HuH-7 (cell line): ENCODE measurements at places on chromosomes 11 and 22.

DNA sequence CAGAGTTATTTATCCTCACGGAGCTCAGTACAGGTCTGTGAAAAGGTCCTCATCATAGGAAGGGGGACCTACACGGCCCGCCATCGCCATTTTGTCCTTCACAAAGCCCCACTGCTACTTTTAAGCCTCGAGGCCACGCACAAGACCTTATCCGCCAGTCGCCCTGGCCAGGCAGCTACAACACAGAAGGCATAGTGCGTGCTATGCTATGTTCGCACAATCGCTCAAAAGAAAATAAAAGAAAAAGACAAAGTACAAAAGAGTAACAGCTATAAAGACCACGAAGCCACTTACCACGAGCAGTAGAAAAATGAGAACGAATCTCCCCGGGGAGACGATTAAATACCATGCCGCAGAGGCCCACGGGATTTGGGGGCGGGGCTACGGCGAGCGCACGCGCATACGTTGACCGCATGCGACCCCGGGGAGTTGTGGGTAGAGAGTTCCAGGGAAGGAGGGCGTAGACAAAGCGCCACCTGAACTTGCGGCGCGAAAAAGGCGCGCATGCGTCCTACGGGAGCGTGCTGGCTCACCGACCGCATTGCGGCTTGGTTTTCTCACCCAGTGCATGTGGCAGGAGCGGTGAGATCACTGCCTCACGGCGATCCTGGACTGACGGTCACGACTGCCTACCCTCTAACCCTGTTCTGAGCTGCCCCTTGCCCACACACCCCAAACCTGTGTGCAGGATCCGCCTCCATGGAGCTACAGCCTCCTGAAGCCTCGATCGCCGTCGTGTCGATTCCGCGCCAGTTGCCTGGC, 16.4 kb upstream of the WDR74 start:
- DNase-seq: peak; percentile 83

GRCh38 chr11:70313945-70314344, 43.5 kb downstream of the PPFIA1 start:
- DNase-seq: no peak

DNA sequence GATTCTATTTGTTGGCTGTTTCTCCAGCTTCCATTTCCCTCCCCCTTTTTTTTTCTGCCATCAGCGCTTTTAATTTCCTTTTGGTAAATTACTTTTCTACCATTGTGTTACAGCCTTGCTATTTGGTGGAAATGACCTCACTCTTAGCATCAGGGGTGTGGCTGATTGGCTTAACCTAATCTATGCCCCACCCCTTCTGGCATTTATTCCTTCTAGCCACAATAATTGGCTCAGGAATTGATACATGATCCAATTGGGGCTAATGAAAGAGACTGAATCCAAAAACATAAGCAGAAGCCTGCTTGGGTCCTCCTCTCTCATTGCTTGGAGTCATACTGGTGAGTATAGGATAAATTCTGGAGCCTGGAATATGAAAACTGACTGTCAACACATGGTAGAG, 402.4 kb upstream of the LRRC4C start:
- no peak for DNase-seq

- DNase-seq: peak; percentile 55
Measured at GRCh38 chr11:8839957-8840945, 70.7 kb upstream of the AKIP1 start.

- DNase-seq: no peak
Measured at GRCh38 chr22:41818011-41818410, 14.9 kb upstream of the SREBF2 start.

- no peak for DNase-seq
Measured at GRCh38 chr11:28860893-28861292, 752.7 kb downstream of the METTL15 start.
